ENCODE measurements at places on chromosomes 11 and 22.

DNA sequence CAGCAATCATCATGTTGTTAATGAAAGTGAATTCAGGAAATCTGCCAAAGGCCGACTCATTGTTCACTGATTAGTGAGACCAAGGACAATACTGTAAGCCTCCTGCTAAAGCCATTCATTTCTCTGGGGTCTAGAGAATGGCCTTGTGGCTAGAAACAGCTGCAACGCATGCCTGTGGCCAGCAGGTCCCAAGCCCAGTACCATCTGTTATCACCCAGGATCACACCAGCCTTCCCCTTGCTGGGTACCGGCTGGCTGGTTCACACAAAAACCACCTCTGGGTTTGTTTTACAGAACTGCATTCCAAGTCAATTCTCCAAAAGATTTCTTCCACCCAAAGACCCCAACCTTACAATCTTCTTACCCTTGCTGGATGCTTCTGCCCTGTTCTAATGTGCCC, 1.1 kb downstream of the PLAAT5 start:
- no peak for DNase-seq

- DNase-seq = no peak
Measured at GRCh38 chr11:44837661-44838060, 110.9 kb downstream of the TSPAN18 start.

DNA sequence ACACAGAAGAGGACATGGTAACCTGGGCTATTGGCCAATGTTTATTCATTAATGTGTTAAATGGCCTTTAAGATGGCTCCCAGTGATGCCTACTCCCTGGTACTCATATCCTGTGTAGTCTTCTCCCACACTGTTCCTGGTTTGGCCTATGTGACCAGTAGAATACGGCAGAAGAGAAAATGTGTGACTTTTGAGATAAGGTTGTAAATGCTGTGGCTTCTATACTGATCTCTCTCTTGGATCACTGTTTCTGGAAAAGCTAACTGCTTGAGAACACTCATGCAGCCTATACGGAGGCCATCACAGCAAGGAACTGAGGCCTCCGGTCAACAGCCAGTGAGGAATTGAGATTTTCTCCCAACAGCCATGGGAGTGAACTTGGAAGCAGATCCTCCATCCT, 24.1 kb downstream of the MAML2 start:
- DNase-seq = no peak

- no peak for DNase-seq
Measured at GRCh38 chr22:37887584-37888378, 18.3 kb upstream of the MICALL1 start.

DNA sequence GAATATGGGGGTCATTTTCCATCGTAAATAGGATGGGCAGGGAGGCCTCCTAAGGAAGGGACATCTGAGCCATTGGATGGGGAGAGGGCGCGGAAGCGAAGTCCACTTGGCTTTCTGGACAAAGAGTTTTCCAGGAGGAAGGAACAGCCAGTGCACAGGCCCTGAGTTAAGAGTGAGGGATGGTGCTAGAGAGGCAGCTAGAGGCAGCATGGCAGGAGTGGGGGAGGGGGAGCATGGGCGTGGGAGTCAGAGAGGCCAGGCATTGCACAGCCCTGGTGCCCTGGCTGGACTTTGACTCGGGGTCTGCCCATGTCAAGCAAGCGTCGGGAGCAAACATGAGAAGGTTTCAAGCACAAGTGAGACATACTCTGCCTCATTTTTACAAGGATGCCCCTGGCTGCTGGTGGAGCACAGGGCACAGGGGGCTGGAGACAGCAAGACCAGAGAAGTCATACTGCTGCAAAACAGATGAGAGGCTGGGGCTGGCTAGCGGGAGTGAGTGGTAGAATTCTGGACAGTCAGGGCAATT, 9.0 kb downstream of the GNAZ start:
- no peak for DNase-seq

DNA sequence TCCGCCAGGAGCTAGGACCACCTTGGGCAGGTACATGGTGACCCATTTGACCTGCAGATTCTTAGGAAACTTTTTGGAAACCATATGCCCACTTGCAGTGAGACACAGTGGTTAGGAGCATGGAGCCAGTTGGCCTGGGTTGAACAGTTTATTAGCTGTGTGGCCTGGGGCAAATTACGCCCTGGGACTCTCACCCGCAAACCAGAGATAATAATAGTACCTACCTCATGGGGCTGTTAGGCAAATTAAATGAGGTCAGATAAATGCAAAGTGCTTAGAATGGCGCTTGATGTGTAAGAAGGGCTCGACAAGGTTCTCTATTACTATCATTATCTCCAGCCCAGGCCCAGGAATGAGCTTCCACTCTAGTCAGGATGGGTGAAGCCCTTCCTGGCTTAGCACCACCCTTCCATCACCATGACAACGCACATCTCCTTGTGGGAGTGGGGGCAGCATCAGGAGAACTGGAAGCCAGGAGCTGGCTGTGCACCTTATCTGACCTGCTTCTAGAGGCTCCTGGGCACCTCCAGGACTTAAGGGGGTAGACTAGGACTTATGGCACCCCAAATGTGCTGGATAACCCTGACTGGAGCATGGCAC, 5.1 kb downstream of the SYT12 start:
- DNase-seq = no peak

- DNase-seq = no peak
Measured at GRCh38 chr11:19955660-19956059, 204.6 kb downstream of the DBX1 start.

DNA sequence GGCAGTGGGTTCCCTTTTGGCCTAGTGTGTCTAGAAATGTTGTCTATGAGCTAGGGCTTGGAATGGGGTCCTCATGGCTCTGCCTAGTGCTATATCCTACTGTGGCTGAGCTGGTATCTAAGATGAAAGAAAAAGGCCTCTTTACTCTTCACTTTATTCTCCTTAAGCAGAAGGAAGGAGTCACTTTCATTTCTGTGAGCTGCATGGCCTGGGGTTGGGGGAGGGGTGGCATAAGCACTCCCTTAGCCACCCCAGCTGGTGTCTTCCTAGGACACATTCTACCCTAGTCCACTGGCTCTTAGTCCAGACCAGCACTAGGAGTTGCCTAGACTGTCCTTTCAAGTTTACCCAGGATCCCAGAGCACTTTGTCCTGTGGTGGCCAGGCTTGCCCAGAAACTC, 1148.9 kb upstream of the CNTN5 start:
- DNase-seq = no peak

DNA sequence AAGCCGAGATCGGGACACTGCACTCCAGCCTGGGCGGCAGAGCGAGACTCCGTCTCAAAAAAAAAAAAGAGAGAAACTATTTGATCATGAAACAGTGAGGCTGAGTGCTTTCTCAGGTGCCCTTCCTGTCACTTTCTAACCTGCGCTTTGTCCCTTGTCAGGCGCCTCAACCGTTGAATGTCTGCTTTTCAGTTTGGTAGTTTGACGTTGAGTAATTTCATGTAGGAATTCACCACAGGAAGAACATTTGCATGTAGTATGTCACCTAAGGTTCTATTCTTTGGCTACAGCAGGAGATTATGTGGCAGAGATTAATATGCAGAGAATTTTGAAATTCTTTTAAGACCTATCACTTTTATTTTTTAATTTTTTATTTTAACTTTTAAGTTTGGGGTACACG, 57.2 kb downstream of the PPFIA1 start:
- DNase-seq = no peak

Measured in activated CD4-positive, alpha-beta T cell treated with anti-CD3 and anti-CD28 coated beads for 36 hours (primary cell).